Activated CD4-positive, alpha-beta memory T cell treated with anti-CD3 and anti-CD28 coated beads, Interleukin-2, amount 10 ng/mL, durations not matched to agents 7 days and 5 days (primary cell): ENCODE measurements at places on chromosomes 6 and 20. TPM values are rescaled to one million over a fixed set of nuclear protein-coding genes. Genes with fewer than 3 reads are reported as not detected.

LRP11 gene
- 7.2 TPM for total RNA-seq

CST1 gene
- total RNA-seq, result not detected

SAPCD1 gene
- 10.7 TPM for total RNA-seq

PRND gene
- total RNA-seq, result not detected

GSTA2 gene
- not detected for total RNA-seq

LIN28B gene
- total RNA-seq, result not detected

RNF182 gene
- total RNA-seq, result not detected

COL9A1 gene
- total RNA-seq, result not detected

PI3 gene
- total RNA-seq, result not detected

SMLR1 gene
- total RNA-seq, result not detected

DNA sequence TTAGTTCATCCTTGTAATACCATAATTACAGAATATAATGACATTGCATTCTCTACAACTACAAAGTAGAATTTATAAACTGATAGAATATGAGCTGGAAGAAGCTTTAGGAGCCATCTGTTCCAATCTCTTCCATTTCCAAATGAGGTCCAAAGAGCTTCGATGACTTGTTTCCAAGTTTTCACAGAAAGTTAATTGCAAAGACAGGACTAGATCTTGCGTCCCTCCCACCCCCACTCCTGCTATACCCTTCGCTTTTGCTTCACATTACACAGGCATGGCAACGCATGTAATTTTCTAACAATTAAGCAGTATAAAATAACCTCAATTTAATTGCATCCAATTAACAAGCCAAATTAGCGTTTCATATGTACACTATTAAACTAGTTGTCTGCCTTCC lies 7.0 kb downstream of the HIVEP2 start:
- H3K4me1 ChIP-seq, result peaks cover 83% of the 10 kb centered on the region
- peaks cover 21% of the 10 kb centered on the region for H3K36me3 ChIP-seq
- H3K27ac ChIP-seq, result peak overlapping the region; percentile 61

- peaks cover 2% of the 10 kb centered on the region for H3K36me3 ChIP-seq
- H3K27ac ChIP-seq, result no peak overlapping the region
- no peak for DNase-seq
- H3K4me3 ChIP-seq, result no peak overlapping the region
- H3K4me1 ChIP-seq, result peaks cover 23% of the 10 kb centered on the region
Observed at GRCh38 chr6:156852147-156852857, 75.1 kb downstream of the ARID1B start.

GRCh38 chr6:45192556-45192955 lies 135.6 kb upstream of the RUNX2 start:
- no peak for DNase-seq
- H3K36me3 ChIP-seq, result no peaks in the 10 kb centered on the region
- no peaks in the 10 kb centered on the region for H3K27me3 ChIP-seq
- peaks cover 5% of the 10 kb centered on the region for H3K4me1 ChIP-seq

- no peaks in the 10 kb centered on the region for H3K4me1 ChIP-seq
- no peaks in the 10 kb centered on the region for H3K36me3 ChIP-seq
- DNase-seq, result no peak
- H3K27ac ChIP-seq, result no peak overlapping the region
- H3K27me3 ChIP-seq, result peaks cover 7% of the 10 kb centered on the region
Observed at GRCh38 chr20:18034039-18034438, 23.7 kb downstream of the OVOL2 start.

DNA sequence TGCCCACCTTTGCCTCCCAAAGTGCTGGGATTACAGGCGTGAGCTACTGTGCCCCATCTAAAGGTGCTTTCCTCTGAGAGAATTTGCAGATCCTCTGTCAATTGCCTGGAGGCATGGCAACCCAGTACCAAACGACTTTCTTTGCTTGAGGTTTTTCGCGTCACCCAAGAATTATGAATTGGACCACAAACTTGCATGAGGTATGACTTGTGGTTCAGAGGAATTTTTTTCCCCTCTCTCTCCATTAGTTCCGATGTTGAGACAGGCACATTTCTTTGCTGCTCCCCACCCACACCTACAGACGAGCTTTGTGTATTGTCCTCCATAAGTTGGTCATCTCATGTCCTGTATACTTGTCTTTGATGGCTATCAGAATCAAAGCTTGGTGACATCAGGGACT lies 11.8 kb upstream of the SCAF8 start:
- H3K36me3 ChIP-seq, result no peaks in the 10 kb centered on the region
- H3K27me3 ChIP-seq, result peaks cover 4% of the 10 kb centered on the region
- H3K4me1 ChIP-seq, result no peaks in the 10 kb centered on the region

- peaks cover 30% of the 10 kb centered on the region for H3K4me1 ChIP-seq
- no peaks in the 10 kb centered on the region for H3K36me3 ChIP-seq
- peaks cover 55% of the 10 kb centered on the region for H3K27me3 ChIP-seq
- H3K27ac ChIP-seq, result no peak within 1 kb of the TSS
- DNase-seq, result no peak
- H3K4me3 ChIP-seq, result peak within 1 kb of the TSS; percentile 65
Observed at GRCh38 chr6:136921936-136922684, at the start of gene SLC35D3. TSS of gene SLC35D3 (plus strand) at chr6:136922301. CDS start at chr6:136922429, 128 bp downstream.

DNA sequence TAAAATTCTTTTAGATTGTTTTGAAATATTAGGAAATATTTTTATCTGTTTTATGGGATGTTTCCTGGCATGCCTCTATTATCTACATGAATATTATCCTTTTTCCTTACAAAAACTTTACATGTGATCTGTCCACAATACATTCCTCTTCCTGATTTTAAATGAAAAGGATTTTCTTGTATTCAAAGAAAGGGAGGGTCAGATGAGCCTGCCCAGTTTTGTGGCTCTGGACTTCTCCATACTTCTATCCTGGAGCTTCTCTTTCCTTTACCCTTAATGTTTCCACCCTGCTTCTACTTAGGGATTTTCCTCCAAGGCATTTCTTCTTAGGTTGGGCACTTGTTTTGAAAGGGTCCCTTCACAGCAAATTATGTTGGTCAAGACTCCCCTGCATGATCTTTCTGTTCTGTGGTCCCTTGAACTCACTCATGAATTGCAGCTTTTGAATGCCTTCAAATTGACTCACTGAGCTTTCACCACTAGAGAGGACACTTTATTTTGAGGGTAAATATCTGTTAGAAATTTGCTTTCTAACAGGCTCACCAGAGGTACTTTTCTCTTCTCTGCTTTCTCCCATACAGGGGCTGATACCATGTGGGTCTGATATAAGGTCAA lies 104.9 kb downstream of the CENPW start:
- H3K4me3 ChIP-seq, result no peak overlapping the region
- H3K36me3 ChIP-seq, result no peaks in the 10 kb centered on the region
- no peaks in the 10 kb centered on the region for H3K4me1 ChIP-seq
- H3K27me3 ChIP-seq, result peaks cover 1% of the 10 kb centered on the region

- no peaks in the 10 kb centered on the region for H3K36me3 ChIP-seq
- DNase-seq, result no peak
- H3K27ac ChIP-seq, result no peak overlapping the region
- H3K27me3 ChIP-seq, result no peaks in the 10 kb centered on the region
Observed at GRCh38 chr6:141808662-141809061, 324.1 kb upstream of the GJE1 start.

DNA sequence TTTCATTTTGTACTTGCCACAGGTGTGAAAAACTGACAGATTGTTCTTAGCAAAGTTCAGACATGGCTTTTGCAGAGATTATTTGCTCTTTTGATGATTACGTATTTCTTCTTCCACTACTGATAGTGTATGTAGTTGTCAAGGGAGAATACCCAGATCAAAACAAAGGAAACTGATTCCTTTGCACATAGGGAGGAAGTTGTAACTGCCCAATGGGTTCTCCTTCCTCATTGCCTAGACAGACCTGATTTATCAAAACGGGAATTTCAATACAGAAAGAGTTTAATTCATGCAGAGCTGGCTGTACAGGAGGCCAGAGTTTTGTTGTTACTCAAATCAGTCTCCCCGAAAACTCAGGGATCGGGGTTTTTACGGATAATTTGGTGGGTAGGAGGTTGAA lies 214.7 kb downstream of the BCAS1 start:
- H3K27ac ChIP-seq, result no peak overlapping the region
- no peak overlapping the region for H3K4me3 ChIP-seq
- H3K4me1 ChIP-seq, result peaks cover 13% of the 10 kb centered on the region

DNA sequence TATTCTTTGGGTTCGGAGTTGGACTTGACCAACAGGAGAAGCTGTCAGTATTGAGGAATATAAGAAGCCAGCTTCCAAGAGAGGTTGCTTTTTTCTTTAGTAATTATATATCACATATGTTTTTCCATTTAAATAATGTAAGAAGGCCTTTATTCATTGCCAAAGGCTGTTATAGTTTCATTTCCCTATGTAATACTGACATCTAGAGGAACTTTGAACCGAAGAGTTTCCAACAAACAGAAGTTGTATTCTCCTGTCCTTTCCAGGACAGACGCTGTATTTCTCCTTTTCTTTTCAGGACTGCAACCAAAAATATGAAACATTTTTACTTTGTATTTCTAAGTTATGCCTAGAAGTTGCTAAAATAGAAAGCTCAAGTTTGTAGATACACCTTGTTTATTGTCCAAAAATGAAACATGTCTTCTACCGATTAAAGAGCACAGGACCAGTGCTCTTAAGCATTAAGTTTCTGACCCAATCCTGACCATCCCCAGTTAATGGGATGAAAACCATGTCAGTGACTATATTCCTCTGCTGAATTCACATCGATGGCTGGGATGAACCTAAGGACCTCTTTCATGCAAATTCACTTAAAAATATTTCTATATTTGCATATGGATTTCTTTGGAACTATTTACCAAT lies 55.1 kb downstream of the MYLK4 start:
- no peaks in the 10 kb centered on the region for H3K4me1 ChIP-seq
- no peak overlapping the region for H3K27ac ChIP-seq
- no peak overlapping the region for H3K4me3 ChIP-seq
- DNase-seq, result no peak
- H3K27me3 ChIP-seq, result peaks cover 23% of the 10 kb centered on the region

GRCh38 chr20:36493801-36494114 lies 47.6 kb upstream of the MYL9 start:
- no peak overlapping the region for H3K4me3 ChIP-seq
- peaks cover 40% of the 10 kb centered on the region for H3K4me1 ChIP-seq
- H3K27me3 ChIP-seq, result no peaks in the 10 kb centered on the region
- H3K27ac ChIP-seq, result peak overlapping the region; percentile 21
- H3K36me3 ChIP-seq, result peaks cover 5% of the 10 kb centered on the region

DNA sequence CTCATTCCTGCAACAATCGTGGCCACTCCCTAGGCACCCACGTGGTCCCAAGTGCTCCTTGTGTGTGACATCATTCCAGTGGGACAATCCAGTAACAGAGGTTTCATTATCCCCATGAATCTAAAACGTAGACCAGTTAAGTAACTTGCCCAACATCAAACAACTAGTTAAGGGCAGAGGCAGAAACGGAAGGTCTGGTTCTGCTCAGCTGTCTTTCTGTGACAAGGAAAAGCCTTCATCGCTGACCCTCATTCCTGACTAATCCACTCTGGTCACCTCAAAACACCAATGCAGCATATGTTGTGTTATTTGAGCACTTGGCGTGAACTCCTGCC lies 261.4 kb upstream of the JARID2 start:
- peaks cover 3% of the 10 kb centered on the region for H3K36me3 ChIP-seq
- no peak for DNase-seq
- H3K4me3 ChIP-seq, result no peak overlapping the region

- no peak overlapping the region for H3K4me3 ChIP-seq
- no peak for DNase-seq
- no peaks in the 10 kb centered on the region for H3K36me3 ChIP-seq
- H3K4me1 ChIP-seq, result peaks cover 16% of the 10 kb centered on the region
Observed at GRCh38 chr6:18330548-18331081, 56.5 kb upstream of the RNF144B start.

GRCh38 chr6:34246563-34247391 lies 2.0 kb downstream of the SMIM29 start:
- peaks cover 36% of the 10 kb centered on the region for H3K36me3 ChIP-seq
- peaks cover 70% of the 10 kb centered on the region for H3K4me1 ChIP-seq
- H3K27me3 ChIP-seq, result no peaks in the 10 kb centered on the region

DNA sequence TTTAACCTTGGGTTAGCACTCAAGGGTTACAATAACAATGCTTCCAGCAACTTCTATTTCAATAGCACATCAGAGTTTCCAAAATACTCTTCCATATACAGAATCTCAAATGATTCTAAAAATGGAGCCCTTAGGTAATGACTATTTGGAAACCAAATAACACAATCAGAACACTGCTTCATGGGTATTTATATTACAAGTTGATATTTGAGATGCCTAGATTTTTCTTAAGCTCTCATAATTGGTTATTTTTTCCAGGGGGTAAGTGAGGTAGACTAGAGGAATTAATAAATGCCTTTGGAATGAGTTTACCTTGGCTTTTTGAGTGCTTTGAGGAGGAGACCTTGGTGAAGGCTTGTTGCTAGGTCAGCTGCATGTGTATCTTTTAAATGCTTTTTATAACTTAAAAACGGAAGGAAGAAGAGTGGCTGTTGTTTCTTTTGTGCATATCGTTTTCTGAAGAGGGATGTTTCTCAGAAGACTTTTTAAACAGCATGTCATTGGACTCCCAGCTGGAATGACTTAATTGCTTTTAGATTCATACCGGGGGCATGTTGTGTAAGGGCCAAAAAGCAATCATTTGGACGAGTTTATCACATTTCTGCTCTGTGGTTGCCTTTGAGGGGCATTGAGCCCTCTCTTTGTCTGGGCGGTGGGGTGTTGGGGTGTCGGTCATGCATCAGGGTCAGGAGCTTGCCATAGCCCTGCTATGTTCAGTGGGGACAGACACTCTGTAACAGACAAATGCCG lies 186.0 kb downstream of the DTNBP1 start:
- no peak overlapping the region for H3K27ac ChIP-seq
- no peaks in the 10 kb centered on the region for H3K27me3 ChIP-seq
- peaks cover 31% of the 10 kb centered on the region for H3K36me3 ChIP-seq

DNA sequence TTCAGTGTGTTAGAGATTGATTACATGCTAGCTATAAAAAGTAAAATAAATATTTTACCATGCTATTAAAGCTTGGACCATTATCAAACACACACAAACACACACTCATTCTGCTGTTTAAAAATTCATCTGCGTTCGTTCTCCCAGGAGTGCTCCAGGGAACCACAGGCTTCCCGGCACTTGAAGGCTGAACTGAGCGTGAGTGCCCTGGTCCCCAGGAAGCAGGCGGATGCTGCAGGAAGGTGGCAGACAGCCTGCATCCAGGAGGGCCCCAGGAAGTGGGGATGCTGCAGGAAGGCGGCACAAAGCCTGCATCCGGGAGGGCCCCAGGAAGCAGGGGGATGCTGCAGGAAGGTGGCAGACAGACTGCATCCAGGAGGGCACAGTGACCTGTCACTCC lies 147.2 kb upstream of the SNX9 start:
- no peak overlapping the region for H3K27ac ChIP-seq
- no peaks in the 10 kb centered on the region for H3K36me3 ChIP-seq
- no peak for DNase-seq
- H3K4me3 ChIP-seq, result no peak overlapping the region
- H3K27me3 ChIP-seq, result peaks cover 2% of the 10 kb centered on the region

- no peak overlapping the region for H3K4me3 ChIP-seq
- no peak overlapping the region for H3K27ac ChIP-seq
- H3K4me1 ChIP-seq, result peaks cover 19% of the 10 kb centered on the region
- no peaks in the 10 kb centered on the region for H3K27me3 ChIP-seq
Observed at GRCh38 chr6:38573801-38574395, 65.8 kb downstream of the BTBD9 start.

- no peaks in the 10 kb centered on the region for H3K36me3 ChIP-seq
- no peak within 1 kb of the TSS for H3K4me3 ChIP-seq
- H3K4me1 ChIP-seq, result peaks cover 35% of the 10 kb centered on the region
- DNase-seq, result peak; percentile 61
- H3K27ac ChIP-seq, result no peak within 1 kb of the TSS
Observed at GRCh38 chr20:38165089-38165965, at the start of gene TGM2. TSS of gene TGM2 (minus strand) at chr20:38165270. CDS start at chr20:38165198, 72 bp downstream.
